Stimulated activated CD8-positive, alpha-beta memory T cell treated with anti-CD3 and anti-CD28 coated beads, Interleukin-12 subunit alpha, Interleukin-12 subunit beta, amount 100 ng/mL, for 1 hour (primary cell): ENCODE measurements at places on chromosomes 7 and 10.

GRCh38 chr7:51121931-51122425, 194.6 kb downstream of the COBL start:
- DNase-seq, result no peak

- DNase-seq, result no peak
These were observed 14.2 kb upstream of the HPS1 start for GRCh38 chr10:98460837-98461499.

DNA sequence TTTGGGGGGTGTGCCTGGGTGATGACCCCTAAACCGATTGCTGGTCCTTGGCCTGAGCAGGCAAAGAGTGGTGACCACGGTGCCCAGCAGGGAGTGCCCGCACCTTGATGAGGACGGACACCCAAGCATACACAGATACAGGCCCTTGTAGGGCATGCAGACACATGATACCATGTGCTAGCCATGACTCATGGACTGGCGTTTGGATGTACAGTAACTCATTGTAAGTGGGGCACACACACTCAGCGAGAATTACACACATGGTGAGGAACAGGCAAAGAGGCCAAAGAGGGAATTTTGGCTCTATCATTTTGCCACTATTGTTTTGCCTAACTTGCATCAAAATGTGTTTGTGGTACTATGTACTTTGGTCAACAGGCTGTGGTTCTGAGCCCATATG, 24.1 kb downstream of the KAZALD1 start:
- no peak for DNase-seq

GRCh38 chr7:112556633-112557032, 75.8 kb downstream of the LSMEM1 start:
- DNase-seq, result no peak

DNA sequence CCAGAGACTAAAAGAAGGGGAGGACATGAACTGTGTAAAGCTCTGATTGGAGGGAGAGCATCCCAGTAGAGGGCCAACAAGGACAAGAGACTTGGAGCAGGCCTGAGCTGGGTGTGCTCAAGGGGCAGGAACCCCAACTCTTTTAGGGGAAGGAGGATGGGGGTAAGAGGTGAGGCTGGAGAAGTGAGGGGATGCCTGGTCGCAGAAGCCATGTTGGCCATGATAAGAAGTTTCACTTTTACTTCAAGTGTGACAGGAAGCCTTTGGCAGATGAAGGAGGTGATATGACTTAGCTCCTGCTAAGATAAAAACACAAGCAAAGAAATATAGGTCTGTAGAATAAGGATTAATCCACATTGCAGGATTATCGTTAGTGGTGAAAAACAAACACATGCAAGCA, 208.3 kb downstream of the JAZF1 start:
- DNase-seq, result no peak

GRCh38 chr7:1707756-1708595, 37.9 kb downstream of the ELFN1 start:
- no peak for DNase-seq

DNA sequence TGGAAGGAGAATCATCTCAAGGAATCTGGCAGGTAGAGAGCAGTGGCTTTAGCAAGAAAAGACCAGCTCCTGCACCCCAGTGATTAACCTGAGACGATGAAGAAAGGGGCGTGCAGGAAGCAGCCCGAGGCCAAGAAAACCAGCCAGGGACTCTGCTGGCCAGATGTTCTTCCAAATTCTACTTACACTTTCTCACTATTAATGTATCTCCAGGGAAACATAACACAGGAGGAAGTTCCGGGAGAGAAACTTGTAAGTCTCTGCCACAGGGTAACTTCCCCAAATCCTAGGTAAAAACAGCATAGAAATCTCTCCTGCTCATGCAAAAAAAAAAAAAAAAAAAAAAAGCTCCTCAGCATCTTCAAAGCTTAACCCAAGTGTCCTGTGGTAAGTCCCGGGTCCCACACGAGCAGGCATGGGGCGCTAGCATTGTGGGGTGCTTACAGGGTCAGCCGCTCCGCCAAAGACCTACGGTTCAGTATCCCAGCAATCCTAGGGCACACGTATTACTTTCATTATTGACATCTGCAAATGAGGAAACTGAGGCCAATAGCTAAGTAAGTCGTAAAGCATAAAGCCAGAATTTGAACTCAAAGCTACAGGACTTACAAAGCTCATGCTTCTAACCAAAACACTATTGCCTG, 97.2 kb upstream of the GNA12 start:
- DNase-seq, result no peak

DNA sequence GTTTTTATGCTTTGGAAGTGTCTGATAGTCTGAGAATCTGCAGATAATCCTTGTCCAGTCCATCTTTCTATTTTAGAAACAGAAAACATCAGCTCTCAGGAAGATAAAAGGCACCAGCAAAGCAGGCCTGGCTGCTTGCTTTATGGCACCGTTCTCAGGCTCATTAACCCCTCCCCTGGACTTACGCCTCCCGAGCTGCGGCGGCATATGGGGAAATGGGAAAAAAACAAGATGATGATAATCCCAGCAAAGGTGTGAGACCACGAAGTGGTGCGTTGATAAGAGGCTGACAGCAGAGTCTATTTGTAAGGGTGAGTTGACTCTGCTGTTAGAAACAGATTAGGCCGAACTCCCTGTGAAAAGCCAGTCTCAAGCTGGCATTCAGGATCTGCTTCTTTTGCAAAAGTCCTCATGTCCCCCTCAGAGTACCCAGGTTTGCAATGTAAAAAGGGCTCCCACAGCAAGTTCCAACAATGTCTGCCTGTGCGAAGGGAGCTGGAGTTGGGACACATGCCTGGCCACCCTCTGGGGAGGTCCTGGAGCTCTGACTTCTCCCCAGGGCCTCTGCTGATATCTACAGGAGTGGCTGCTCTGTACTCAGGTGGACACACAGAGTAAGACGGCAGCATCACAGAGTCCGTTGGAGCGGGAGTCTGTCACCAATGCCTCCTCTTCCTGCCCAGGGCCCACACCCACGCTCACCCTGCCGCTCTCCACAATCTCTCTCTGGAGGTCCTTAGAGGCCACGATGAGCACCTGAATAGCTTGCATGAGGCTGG, 54.3 kb downstream of the SPDYE5 start:
- DNase-seq, result no peak

- no peak for DNase-seq
These were observed 123.4 kb downstream of the DYNC2I1 start for GRCh38 chr7:158979635-158980351.

GRCh38 chr7:30996256-30996655, 32.5 kb downstream of the GHRHR start:
- DNase-seq, result no peak

DNA sequence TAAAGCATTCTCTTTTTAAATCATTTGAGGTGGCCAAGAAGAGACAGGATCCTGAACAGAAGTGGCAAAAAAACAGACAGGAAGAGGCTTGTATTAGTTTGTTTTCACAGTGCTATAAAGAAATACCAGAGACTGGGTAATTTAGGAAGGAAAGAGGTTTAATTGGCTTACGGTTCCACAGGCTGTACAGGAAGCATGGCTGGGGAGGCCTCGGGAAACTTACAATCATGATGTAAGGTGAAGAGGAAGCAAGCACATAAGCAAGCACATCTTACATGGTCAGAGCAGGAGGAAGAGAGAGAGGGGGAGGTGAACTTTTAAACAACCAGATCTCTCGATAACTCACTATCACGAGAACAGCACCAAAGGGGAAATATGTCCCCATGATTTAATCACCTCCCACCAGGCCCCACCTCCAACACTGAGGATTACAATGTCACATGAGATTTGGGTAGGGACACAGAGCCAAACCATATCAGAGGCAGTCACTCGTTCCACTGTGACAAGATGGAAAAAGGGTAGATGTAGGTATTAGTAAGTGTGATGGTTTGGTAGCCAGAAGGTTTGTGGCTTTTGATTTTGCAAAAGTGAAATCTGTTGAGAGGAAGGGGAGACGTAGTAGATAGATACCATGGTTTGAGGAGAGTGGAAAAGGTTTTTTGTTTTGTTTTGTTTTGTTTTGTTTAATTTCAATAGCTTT, 5.1 kb downstream of the MSRB2 start:
- DNase-seq, result no peak

DNA sequence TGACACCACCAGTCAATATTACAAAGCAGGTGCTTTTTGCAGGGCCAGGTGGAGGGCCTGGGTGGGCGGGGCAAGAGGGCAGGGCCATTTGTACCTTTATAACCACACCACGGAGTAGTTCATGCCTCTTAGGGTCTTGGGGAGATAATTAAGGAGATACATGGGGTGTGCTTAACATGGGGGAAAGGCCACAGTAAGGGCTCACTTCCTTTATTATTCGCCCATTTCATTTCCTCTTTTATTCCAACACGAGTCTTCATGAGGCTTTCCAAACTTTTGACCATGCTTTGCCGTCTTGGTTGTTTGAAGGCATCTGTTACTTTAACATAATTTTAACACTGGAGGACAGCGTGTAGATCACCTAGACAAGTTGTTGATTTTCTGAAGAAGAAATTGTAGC, 33.3 kb upstream of the LYZL2 start:
- no peak for DNase-seq

DNA sequence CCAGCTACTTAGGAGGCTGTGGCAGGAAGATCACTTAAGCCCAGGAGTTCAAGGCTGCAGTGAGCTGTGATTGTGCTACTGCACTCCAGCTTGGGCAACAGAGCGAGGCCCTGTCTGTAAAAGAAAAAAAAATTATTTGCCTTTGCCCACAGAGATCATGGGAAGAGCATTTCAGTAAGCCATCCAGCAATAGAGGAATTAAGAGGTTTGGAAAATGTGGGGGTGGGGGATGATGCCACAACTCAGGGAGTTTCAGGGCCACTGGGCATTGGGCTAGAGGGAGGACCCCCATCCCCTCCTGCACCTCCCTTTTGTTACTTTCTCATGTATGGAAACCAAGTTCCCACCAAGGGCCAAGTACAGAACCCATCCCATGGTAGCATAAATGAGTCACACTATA, 38.4 kb downstream of the SVIL start:
- DNase-seq, result no peak

GRCh38 chr10:88555190-88555908, 27.8 kb downstream of the RNLS start:
- no peak for DNase-seq

GRCh38 chr10:81216949-81217348, 658.0 kb upstream of the NRG3 start:
- DNase-seq, result no peak

DNA sequence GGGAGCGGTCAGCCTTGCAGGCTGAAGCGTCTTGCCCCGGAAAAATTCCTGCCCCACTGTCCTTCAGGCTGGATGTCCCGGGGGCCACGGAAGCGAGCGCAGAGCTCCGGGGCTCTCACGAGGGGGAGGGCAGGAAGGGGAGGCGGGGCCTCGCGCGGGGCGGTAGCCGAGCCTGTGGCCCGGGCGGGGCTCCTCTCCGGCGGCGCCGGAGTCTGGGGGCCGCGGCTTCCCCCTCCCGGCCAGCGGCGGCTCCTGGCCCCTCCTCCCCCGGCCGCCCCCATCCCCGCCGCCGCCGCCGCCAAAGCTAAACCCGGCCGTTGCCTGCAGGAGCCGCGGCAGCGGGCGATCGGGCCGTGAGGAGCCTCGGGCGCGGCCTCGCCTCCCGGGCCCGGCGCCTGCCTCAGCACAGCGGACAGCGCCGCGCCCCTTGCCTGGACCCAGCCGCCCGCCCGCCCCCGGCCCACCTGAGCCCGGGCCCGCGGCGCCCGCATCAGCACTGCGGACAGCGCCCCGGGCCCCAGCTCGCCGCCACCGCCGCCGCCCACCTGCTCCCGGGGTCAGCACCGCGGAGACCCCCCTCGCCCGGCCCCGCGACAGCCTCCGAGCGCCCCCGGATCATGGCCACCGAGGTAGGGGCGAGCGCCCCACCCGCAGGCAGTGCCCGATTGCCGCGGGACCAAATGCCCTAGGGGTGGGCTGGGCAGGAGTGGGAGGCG, at the start of gene GOLGA7B:
GOLGA7B (plus strand) TSS at position 157 of the 716 bp plus-strand sequence; CDS start at position 618, 461 bp downstream.
- DNase-seq, result peak; percentile 23

DNA sequence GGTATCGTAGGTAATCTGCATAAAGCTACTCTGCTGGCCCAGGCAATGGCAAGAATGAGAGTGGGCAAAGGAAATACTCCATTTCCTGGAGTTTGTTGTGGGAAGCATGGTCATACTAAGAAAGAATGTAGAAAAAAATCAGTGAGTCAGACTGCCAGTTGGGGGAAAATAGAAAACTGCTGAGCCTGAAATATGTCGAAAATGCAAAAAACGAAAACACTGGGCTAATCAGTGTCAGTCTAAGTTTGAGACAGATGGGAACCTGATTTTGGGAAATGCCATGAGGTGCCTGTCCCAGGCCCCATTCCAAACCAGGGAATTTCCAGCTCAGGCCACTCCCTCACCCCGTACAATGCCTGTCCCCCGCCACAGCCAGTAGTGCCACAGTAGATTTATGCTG, 150.0 kb downstream of the ZNF33B start:
- DNase-seq, result no peak

DNA sequence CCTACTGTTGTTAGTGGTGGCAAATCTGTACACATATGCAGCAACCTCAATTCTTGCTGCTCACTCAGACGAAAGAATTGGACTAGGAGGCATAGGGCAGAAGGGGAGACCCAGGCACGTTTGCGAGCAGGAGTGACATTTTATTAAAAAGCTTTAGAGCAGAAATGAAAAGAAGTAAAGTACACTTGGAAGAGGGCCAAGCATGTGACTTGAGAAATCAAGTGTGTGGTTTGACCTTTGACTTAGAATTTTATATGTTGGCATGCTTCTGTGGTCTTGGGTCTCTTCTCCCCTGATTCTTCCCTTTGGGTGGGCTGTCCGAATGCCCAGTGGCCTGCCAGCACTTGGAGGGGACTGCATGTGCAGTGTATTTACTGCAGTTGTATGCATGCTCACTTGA, 205.5 kb upstream of the SEMA3D start:
- no peak for DNase-seq

GRCh38 chr7:94289071-94289470, 105.6 kb upstream of the COL1A2 start:
- DNase-seq, result no peak

DNA sequence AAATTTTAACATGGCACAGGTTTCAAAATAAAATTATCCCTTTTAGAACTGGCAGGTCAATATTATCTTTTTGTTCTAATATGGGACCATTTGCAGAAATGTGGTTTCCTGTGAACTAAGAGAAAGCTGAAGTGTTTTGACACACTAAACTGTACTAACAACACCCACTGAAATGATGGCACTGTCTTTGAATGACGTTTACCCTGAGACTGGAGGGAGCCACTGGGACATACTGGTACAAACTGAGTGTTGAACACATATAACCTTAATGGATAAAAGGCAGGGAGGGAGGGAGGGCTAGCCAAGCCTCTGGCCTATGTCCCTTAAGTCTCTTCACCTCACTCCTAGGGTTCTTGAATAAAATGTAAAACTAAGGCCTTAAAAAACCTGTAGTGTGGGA, 95.9 kb downstream of the PDE1C start:
- no peak for DNase-seq
